Stimulated activated CD4-positive, alpha-beta T cell treated with anti-CD3 and anti-CD28 coated beads, Interleukin-12 subunit alpha, Interleukin-12 subunit beta, amount 100 ng/mL, for 24 hours (primary cell): ENCODE measurements at places on chromosomes 13 and 19.

DNA sequence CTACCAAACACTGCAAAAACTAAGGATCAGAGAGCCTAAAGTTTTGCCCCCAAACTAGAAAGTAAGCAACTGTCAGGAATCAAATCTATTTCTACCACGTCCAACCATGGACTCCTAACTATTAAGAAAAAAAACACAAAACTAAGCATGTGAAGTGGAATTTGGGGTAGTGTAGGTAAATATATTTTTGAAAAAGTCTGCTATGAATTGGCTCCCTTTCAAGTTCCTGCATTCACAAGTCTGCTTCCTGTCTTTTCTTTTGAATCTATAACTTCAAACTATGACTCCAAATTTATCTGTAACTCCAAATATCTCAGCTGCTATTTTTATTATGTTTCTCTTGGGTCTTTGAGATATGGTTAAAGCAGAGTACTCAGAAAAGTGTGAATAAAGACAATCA, 47.0 kb downstream of the PCDH9 start:
- no peak for DNase-seq

DNA sequence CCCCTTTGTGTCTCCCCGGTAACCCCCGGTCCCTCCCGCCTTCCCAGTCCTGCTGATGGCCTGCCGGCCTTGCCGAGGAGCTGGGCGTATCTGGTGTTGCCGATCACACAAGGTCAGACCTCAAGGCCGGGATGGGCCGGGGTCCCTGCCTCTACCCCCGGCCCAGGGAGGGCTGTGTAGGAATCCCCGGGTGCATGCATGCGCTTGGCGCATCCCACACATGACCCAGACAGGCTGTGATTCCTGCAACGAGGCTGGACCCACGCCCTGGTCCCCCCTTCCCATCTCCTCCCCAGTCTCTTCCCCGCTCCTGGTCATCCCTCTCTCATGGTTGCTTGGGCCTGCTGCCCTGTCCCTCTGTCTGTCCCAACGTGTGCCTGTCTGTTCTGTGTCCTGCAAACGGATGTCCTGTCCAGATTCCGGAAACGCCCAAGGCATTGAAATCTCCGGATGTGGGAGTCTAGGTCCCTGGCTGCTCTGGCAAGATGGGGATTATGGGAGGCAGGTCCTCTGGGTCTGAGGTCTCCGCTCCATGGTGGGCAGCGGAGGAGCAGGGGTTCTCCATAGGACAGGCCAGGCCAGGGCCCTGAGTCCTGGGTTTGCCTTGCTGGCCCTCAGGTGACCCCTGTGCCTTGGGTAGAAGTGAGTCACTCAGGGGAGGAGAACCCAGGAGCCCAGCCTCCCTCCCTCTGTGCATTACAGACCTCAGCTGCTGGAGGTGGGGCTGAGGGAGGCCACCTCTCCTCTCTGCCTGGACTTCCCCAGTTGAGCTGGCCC, 1.6 kb downstream of the PKN1 start:
- DNase-seq, result no peak

- no peak for DNase-seq
Measured at GRCh38 chr13:99208845-99209527, 8.3 kb downstream of the UBAC2 start.

- DNase-seq, result peak; percentile 49
Measured at GRCh38 chr13:99176309-99177276, 24.1 kb upstream of the UBAC2 start.

DNA sequence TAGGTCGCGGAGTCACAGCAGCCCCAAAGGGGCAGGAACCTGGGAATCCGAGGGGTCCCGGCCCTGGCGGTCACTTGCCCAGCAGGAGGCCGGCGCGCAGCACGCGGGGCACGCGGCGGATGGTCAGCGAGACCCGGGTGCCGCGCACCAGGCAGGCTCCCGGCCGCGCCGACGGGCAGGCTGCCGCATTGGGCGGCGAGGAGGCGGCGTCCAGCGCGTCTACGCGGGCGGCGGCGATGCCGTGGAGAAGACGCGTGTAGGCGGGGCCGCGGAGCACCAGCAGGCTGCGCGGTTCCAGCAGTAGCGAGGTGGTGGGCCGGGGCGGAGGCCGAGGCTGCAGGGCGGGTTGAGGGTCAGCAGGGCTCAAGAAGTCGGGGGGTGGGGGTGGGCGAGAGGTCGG, 607 bp upstream of the SYNE4 start:
- DNase-seq, result peak; percentile 54

DNA sequence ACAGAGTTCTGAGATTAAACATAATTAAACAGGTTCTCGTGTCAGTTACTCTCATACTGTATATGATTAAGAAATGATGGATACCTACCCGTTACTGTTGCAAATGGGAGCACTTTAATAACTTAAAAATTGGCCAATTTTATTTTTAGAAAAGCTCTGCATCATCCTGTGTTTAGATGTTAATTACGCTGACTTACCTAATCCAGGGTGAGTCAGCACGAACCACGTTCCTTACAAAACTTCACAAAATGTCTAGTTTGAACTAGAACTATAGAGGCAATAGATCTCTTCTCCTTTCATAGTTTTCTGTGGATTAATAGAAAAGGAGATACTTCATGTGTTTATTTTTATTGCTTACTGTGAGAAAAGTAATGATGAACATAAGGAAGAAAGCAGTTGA, 363.9 kb downstream of the MYO16 start:
- no peak for DNase-seq

- DNase-seq, result no peak
Measured at GRCh38 chr19:8004001-8004400, 1.4 kb downstream of the ELAVL1 start.

- no peak for DNase-seq
Measured at GRCh38 chr19:50500753-50501151, 10.2 kb downstream of the JOSD2 start.

- DNase-seq, result no peak
Measured at GRCh38 chr19:5269926-5270325, 70.7 kb downstream of the PTPRS start.

GRCh38 chr13:49058761-49059160, 83.0 kb downstream of the FNDC3A start:
- no peak for DNase-seq

- no peak for DNase-seq
Measured at GRCh38 chr19:9354651-9355050, 8.2 kb upstream of the ZNF177 start.

DNA sequence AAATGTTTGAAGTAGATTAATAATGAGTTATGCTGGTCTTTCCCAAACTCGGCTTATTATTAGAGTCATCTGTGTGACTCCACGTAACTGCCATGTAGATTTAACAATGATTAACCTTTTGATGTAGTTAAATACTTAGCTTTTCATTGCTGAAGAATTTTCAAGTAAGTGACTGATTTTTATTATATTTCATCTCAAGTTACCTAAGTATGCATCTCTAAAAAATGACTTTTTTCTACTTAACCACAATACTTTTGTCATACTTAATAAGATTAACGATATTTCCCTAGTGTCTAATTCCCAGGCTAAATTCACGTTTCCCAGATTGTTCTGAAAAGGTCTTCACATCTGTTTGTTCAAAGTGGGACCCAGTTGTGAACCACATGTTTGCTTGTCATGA, 17.8 kb downstream of the BIVM start:
- no peak for DNase-seq

DNA sequence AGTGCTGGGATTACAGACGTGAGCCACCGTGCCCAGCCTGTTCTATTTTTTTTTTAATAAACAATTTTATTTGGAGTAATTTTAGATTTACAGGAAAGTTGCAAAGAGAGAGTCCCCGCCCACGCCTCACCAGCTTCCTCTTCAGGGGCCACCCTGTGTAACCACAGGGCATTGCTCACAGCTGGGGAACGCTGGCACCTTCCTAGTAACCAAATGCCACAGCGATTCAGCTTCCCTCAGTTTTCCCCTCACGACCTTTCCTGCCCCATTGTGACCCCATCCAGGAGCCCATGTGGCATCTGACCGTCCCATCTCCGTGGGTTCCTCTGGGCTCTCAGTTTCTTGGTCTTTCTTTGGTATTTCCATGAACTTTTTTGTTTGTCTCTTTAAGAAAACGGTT, 83.9 kb downstream of the GNG7 start:
- DNase-seq, result peak; percentile 81

GRCh38 chr13:99265162-99265800, 7.1 kb upstream of the GPR18 start:
- peak; percentile 62 for DNase-seq

DNA sequence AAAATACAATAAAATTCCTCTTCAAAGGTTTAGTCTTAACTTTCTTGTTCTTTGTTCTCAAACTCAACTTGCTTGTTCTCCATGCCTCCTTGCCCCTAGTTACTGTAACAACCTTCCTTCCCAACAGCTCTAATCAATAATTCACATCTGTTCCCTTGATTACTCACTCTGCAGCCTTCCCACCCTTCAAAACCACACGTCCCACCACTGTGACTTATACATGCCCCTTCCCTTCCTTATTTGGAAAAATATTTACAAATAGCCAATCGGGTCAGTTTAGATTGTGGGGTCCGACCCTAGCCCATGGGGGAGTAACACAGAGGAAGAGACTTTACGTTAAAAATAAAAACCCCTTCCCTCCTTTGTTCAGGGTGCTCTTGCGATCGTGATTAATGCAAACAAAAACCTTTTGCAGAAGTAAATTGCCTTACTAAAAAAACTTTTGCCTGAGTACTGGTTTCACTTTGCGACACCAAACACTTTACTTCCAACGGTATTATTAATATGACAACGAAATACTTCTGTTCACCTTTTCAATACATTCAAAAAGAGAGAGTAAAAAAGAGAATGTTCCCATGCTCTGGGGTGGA, 512 bp upstream of the ZNF93 start:
- no peak for DNase-seq

- DNase-seq, result no peak
Measured at GRCh38 chr19:18488838-18489626, 32.8 kb downstream of the ELL start.

GRCh38 chr19:13053761-13054625, 48.7 kb downstream of the LYL1 start:
- no peak for DNase-seq

DNA sequence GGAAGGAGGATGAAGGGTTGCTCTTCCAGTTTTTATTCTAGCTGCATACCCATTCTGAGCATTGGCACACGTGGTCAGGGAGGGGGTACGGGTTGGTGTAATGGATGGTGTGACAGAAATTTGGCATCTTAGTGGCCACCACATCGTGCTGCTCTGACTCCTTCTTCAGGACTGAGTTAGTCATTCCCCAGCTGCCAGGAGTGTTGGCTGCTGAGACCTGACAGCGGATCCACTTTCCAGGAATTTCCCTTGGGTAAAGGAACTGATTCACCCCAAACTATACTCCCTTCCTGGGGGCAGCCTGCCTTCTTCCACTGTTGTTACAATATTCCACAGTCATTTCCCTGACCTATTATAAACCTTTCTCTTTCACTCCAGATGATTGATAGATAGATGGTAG, 595.5 kb upstream of the KLHL1 start:
- DNase-seq, result no peak

GRCh38 chr19:45117167-45117594, 24.2 kb downstream of the PPP1R37 start:
- DNase-seq, result peak; percentile 59

- no peak for DNase-seq
Measured at GRCh38 chr19:51157265-51157664, 15.2 kb downstream of the SIGLEC7 start.

DNA sequence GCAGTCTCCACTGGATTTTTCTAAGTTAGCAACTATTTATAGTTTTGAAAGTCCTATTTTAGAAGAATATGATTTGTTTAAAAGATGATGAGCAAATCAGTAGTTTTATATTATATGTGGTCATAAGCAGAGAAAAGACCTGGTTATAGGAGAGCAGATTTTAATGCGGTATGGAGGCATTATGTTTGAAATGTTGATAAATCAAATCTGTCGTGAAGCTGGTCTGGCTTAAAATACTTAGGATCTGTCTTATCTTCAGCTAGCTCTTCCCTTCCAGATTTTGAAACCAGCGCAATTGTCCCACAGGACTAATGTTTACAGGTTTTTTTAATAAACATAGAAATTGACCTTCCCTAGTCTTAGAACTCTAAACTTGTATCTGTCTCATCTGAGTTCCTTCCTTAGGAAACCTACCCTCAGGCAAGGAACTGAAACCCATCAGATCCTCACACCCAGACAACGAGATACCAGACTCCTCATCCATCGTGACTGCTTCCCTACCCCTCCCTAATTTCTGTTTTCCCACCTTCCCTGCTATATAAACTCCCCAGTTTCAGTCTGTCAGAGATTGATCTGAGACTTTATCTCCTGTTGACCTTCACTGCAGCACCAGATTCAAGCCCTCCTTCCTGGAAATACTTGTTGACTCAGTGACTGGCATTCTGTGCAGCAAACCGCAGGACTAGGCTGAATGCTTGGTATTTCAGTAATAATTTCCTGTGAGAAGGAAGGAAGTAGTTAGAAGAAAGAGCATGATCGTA, 37.8 kb upstream of the CXCL17 start:
- DNase-seq, result no peak

DNA sequence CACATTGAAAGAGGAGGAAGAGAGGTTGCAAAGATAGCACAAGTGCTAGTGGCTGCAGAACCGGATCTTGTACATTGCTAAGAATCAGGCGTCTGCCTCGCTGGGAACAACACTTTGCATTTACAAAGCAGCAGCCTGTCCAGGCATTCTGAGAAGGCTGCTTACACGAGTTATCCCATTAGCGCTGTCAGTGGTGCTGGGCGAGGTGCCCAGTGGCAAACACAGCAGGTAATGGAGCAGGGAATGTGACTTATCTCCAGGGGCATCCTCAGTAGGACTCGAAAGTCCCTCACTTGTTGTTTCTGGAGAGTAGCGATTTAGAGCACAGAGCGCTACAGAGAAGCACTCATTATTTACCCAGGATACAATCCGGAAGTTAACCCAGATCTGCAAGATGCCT, 209.6 kb downstream of the OLFM4 start:
- no peak for DNase-seq

DNA sequence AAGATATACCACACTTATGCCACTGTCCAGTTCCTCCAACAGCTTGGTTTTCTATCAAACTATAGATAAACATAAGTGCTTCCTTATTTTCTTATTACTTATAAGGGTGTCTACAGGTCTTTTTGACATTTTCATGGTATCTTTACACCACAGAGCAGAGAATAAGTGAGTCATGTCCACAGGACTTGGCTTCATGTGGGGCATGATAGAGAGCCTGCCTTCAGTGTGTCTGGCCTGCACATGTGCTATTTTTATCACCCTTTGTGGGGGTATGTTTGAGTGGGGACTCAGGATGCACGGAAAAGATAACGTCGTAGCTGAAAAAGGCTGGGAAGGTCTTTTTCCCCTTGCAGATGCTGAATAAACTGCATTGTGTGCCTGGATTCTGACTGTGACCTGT, 8.1 kb upstream of the STOML3 start:
- no peak for DNase-seq

DNA sequence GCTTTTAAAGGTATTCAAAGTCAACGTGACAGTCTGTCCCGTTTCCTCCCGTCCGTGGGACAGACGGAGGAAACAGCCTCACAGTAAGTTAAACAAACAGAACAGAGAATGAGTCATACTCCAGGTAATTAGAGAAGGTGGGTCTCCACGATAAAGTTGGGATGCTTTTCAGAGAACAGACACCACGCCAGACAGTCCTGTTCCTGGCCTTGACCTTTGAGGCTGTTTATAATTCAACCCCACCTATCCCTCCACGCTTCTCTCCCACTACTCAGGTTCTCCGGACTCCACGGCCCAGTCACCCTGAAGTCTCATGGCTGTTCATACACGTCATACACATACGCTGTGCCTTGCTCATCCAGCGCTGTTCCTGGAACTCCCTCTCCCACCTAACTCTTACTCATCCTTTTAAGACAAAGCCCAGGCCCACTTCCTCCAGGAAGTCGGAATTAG, 42.5 kb downstream of the ARHGEF18 start:
- DNase-seq, result no peak

- no peak for DNase-seq
Measured at GRCh38 chr19:3067563-3067962, 5.3 kb upstream of the TLE5 start.
